RCC 7860 (cell line): ENCODE measurements at places on chromosomes 4 and X.

GRCh38 chr4:42824278-42824977 lies 68.1 kb upstream of the GRXCR1 start:
- DNase-seq: no peak

- DNase-seq: peak; percentile 89
Observed at GRCh38 chr4:152106113-152106763, 345.4 kb upstream of the GATB start.

- DNase-seq: no peak
Observed at GRCh38 chrX:136626237-136626636, 21.7 kb upstream of the CD40LG start.

GRCh38 chr4:94399721-94400120 lies 52.0 kb upstream of the PDLIM5 start:
- DNase-seq: no peak
